ENCODE measurements at places on chromosomes 5 and 9. TPM values are rescaled to one million over a fixed set of nuclear protein-coding genes. Genes with fewer than 3 reads are reported as not detected.

The RICTOR gene
- 24.0 TPM for total RNA-seq

The BASP1 gene
- 5.4 TPM for total RNA-seq

The CLIC3 gene
- total RNA-seq = 2.2 TPM

The FOXD4L4 gene
- total RNA-seq = not detected

DNA sequence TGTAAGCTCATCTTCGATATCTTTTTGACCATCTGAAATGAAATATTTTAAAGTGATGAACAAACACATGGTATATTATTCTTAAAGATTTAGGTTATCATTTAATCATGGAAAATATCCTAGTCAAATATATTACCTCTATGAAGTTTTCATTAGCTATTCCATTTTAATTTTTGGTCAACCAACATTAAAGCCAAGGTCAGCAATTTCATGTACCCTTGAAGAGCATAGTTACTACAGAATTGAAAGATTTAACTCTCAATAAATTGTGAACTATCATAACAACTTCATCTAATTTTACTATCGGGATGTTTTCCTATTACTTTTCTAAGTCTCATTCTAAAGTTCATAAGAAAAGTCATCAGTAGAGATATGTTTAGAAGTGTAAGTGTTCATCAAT, 492.6 kb downstream of the CTNND2 start:
- no peaks in the 10 kb centered on the region for H3K27me3 ChIP-seq
- no peaks in the 10 kb centered on the region for H3K4me1 ChIP-seq
- H3K4me3 ChIP-seq = no peak overlapping the region
- ATAC-seq = no peak
- no peaks in the 10 kb centered on the region for H3K36me3 ChIP-seq
- no peak overlapping the region for H3K27ac ChIP-seq

GRCh38 chr9:32351845-32352244, 32.6 kb upstream of the ACO1 start:
- H3K27me3 ChIP-seq = no peaks in the 10 kb centered on the region
- no peak overlapping the region for H3K27ac ChIP-seq
- no peak overlapping the region for H3K4me3 ChIP-seq
- no peaks in the 10 kb centered on the region for H3K36me3 ChIP-seq

- no peaks in the 10 kb centered on the region for H3K4me1 ChIP-seq
- no peaks in the 10 kb centered on the region for H3K27me3 ChIP-seq
- ATAC-seq = no peak
- H3K36me3 ChIP-seq = no peaks in the 10 kb centered on the region
- no peak overlapping the region for H3K27ac ChIP-seq
Observed at GRCh38 chr5:6849316-6850105, 136.3 kb downstream of the TENT4A start.

DNA sequence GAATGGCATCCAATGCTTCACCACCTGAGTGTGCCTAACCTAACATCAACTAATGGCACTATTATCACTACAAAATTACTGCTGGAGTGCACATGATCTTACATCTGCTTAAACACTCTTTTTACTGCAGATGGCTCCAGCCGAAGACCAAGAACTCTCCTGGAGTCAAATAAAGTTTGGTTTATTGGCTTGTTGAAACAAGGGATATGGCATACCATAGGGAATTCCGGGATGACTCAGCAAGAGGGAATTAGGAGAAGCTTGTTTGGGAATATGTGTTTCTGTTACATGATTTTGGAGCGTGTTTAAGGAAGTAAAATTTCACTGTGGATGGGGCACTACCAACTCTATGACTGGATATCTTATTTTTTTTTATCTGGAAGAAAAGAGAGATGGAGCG, 872.6 kb downstream of the DTWD2 start:
- no peak overlapping the region for H3K4me3 ChIP-seq
- no peak for ATAC-seq
- H3K4me1 ChIP-seq = no peaks in the 10 kb centered on the region
- H3K27ac ChIP-seq = no peak overlapping the region

DNA sequence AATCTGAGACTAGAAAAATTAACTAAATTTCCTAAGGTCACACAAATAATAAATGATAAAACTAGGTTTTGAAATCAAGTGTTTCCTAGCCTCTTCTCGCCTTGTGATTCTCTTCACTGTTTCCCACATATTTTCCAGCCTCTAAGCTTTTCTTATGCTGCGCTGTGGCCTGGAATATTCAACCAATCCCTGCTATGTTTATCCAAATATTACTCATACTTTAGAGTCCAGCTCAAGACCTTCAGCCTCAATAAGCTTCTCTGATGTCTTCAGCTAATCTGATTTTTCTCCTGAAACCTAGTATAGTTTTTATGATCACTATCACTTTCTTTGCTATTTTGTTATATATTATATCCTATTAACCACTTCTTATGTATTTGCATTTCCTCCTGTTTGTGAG, 303.1 kb upstream of the CDH6 start:
- no peaks in the 10 kb centered on the region for H3K36me3 ChIP-seq
- no peaks in the 10 kb centered on the region for H3K4me1 ChIP-seq
- H3K27ac ChIP-seq = no peak overlapping the region
- no peak for ATAC-seq
- H3K4me3 ChIP-seq = no peak overlapping the region

DNA sequence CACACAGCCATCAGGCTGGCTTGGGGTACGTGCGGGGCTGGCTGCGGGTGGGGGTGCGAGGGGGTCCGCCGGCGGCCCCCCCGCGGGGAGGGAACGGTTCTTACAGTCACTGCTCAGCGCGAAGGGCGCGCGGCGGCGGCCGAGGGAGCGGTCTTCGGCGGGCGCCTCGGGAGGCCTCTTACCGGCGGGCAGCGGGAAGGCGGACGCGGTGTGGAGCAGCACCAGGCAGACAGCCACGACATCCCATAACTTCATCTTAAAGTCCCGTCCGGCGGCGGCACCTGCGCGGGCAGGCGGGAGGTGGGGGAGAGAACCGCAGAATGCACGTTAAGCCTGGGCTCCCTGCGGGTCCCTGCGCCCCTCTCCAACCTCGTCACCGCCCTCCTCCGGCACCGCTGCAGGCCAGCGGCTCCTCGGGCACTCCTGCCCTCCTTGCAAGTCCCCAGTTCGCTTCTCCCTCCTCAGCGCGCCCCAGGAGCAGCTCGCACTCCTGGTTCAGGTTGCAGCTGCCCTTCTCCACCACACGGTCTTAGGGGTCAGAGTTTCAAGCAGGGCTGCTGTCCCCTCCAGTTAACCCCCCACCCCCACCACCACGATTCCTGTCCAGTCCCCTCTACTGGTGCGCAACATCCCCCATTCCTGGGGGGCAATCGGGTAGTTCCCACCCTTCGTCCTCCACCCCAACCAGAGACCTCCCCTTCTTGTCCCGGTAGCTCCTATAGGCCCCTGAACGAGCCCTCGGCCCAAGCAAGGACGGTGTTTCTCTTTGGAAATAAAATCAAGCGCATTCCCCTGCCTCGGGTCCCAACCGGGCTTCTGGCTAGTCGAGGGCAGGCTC, 5.1 kb downstream of the GDNF start:
- H3K27me3 ChIP-seq = peaks cover 39% of the 10 kb centered on the region
- H3K4me1 ChIP-seq = no peaks in the 10 kb centered on the region
- no peaks in the 10 kb centered on the region for H3K36me3 ChIP-seq
- H3K4me3 ChIP-seq = peak overlapping the region; percentile 77
- ATAC-seq = no peak

- peaks cover 9% of the 10 kb centered on the region for H3K36me3 ChIP-seq
- peak overlapping the region; percentile 63 for H3K27ac ChIP-seq
- no peaks in the 10 kb centered on the region for H3K27me3 ChIP-seq
- H3K4me1 ChIP-seq = peaks cover 36% of the 10 kb centered on the region
- no peak overlapping the region for H3K4me3 ChIP-seq
- no peak for ATAC-seq
Observed at GRCh38 chr9:109101810-109102209, 17.9 kb downstream of the TMEM245 start.

DNA sequence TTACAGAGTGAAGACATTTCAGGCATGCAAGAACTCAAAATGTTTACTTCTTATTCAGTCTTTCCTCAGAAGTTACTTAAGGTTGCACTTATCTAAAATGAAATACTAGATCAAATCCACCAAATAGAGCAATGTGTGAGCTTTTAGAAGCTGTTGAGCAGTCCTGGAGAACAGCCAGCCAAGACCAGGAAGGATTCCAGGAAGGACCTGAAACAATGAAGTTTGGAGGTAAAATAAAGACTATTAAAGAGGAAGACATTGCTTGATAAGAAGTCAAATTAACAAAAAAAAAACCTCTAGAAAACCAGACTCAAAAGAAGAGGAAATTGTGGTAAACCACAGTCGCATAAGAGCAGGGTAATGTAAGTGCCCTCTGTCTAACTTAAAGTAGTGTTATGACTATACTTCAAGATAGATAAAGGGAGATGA, 156.2 kb upstream of the S1PR3 start:
- peaks cover 9% of the 10 kb centered on the region for H3K4me1 ChIP-seq
- H3K4me3 ChIP-seq = no peak overlapping the region
- no peak for ATAC-seq
- H3K27ac ChIP-seq = no peak overlapping the region
- no peaks in the 10 kb centered on the region for H3K36me3 ChIP-seq

- H3K36me3 ChIP-seq = no peaks in the 10 kb centered on the region
- H3K27me3 ChIP-seq = peaks cover 4% of the 10 kb centered on the region
- H3K4me3 ChIP-seq = no peak overlapping the region
Observed at GRCh38 chr9:84761137-84761808, 91.7 kb downstream of the NTRK2 start.

DNA sequence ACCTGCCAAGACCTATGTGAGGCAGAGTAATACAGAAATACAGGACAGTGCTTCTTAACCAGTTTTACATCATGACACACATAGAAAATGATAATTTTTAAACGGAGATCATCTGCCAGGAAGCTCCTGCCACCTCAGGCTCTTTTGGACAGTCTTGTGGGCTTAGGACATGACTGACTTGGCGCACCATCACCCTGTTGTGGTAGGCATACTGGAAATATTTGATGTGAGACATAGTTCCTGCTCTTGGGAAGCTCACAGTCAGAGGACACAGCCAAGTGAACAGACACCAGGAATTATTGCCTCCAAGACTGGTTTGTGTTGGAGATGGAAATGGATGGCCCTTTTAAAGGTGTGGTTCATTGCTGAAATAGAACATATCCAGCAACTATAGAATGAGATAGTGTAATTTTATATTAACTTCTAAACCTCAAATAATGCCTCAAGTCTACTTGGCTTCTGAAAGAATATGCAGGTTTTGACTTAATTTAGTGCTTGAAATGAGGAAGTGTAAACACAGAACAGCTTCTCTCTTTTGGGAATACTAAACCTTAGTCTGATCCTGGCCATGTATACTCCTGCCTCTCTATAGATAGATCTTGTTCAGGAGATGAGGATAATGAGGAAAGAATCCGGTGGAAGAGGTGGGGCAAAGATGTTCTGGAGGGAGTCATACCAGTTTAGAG, 19.7 kb downstream of the CPEB4 start:
- H3K27me3 ChIP-seq = no peaks in the 10 kb centered on the region
- H3K36me3 ChIP-seq = no peaks in the 10 kb centered on the region
- ATAC-seq = no peak
- H3K4me3 ChIP-seq = no peak overlapping the region
- peak overlapping the region; percentile 46 for H3K27ac ChIP-seq

- H3K4me1 ChIP-seq = no peaks in the 10 kb centered on the region
- no peak for ATAC-seq
- H3K27ac ChIP-seq = no peak overlapping the region
- H3K4me3 ChIP-seq = no peak overlapping the region
- H3K27me3 ChIP-seq = no peaks in the 10 kb centered on the region
Observed at GRCh38 chr5:8912106-8912505, 633.8 kb downstream of the SEMA5A start.

DNA sequence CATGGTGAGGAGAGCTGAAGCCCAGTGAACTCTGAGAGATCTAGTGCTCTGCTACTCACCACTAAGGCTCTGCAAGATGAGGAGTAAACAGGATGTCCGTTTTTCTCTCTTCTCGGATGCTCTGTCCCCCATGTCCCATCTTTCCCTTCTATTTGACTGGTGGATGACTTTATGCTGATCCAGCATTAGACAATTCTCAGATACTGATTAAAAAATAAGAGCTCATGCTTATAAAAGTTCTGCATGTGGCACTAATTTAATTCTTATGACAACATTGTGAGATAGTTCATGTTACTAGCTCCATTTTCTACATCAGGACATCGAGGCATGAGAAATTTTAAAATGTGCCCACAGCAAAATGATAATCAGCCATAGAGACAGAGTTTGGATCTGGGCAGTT, 77.0 kb downstream of the HMHB1 start:
- H3K4me1 ChIP-seq = no peaks in the 10 kb centered on the region
- no peaks in the 10 kb centered on the region for H3K36me3 ChIP-seq
- no peak overlapping the region for H3K27ac ChIP-seq
- ATAC-seq = no peak
- H3K4me3 ChIP-seq = no peak overlapping the region

- H3K27ac ChIP-seq = no peak overlapping the region
- no peaks in the 10 kb centered on the region for H3K36me3 ChIP-seq
- H3K27me3 ChIP-seq = no peaks in the 10 kb centered on the region
- no peaks in the 10 kb centered on the region for H3K4me1 ChIP-seq
Observed at GRCh38 chr5:83993803-83994202, 273.1 kb upstream of the HAPLN1 start.

GRCh38 chr5:57004800-57005199, 52.9 kb upstream of the MIER3 start:
- H3K36me3 ChIP-seq = no peaks in the 10 kb centered on the region
- H3K27ac ChIP-seq = no peak overlapping the region
- no peak for ATAC-seq
- no peaks in the 10 kb centered on the region for H3K4me1 ChIP-seq
- H3K4me3 ChIP-seq = no peak overlapping the region

DNA sequence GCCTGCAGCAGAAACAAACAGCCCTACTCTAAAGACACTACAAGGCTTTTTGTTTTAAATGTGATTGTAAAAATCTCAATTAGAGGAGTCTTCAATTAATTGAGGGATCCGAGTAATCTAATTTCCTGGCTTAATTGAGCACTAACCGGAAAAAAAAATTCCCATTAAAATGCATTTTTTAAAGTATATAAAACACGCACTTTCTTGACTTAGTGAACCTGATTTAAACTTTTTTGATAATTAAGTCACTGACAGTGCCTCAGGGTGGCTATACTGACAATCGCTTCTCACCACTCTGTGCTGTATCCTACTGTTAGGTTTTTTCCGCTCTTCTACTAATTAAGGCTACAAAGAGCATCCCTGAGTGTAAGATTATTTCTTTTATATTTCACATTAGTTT, 44.4 kb downstream of the DIRAS2 start:
- H3K27me3 ChIP-seq = peaks cover 20% of the 10 kb centered on the region
- no peaks in the 10 kb centered on the region for H3K4me1 ChIP-seq
- no peak overlapping the region for H3K27ac ChIP-seq
- no peak overlapping the region for H3K4me3 ChIP-seq

DNA sequence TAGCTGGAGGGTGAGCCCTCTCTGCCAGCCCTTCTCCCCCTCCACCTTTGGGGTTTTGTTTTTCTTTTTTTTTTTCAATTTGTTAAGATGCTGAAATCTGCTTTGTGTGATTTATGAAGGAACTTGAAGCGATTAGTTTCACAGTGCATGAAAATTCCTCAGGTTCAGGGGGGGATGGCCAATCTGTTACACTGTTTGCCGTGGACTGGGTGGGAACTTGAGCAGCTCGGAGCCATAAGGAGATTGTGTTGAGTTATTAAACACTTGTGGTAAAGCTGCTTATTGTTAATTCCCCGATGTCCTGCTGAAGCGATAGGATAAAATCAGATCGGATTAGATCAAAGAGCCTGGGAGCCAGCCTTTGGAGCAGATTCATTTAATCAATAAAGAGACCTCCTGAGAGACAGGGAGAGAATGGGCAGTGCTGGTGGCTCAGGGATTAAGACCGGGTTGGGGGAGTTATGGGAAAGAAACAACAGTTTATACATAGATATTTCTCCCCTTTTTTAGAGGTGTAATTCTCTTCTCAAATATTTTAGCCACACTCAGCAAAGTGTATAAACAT, 105.8 kb upstream of the SPATA31D4 start:
- H3K4me1 ChIP-seq = peaks cover 10% of the 10 kb centered on the region
- H3K36me3 ChIP-seq = no peaks in the 10 kb centered on the region
- no peak overlapping the region for H3K4me3 ChIP-seq

GRCh38 chr9:91886414-91887076, 63.5 kb downstream of the ROR2 start:
- H3K4me1 ChIP-seq = peaks cover 9% of the 10 kb centered on the region
- no peak for ATAC-seq
- H3K4me3 ChIP-seq = no peak overlapping the region
- no peaks in the 10 kb centered on the region for H3K36me3 ChIP-seq

Measured in gastroesophageal sphincter (tissue), 4 donors.